Amygdala (tissue), 56 donors: ENCODE measurements at places on chromosomes 6 and 20.
A peak's percentile ranks its signal among the peaks of the same experiment; 100 is the strongest.

GRCh38 chr6:150354754-150355571, 13.8 kb upstream of the IYD start:
- no peak for DNase-seq

DNA sequence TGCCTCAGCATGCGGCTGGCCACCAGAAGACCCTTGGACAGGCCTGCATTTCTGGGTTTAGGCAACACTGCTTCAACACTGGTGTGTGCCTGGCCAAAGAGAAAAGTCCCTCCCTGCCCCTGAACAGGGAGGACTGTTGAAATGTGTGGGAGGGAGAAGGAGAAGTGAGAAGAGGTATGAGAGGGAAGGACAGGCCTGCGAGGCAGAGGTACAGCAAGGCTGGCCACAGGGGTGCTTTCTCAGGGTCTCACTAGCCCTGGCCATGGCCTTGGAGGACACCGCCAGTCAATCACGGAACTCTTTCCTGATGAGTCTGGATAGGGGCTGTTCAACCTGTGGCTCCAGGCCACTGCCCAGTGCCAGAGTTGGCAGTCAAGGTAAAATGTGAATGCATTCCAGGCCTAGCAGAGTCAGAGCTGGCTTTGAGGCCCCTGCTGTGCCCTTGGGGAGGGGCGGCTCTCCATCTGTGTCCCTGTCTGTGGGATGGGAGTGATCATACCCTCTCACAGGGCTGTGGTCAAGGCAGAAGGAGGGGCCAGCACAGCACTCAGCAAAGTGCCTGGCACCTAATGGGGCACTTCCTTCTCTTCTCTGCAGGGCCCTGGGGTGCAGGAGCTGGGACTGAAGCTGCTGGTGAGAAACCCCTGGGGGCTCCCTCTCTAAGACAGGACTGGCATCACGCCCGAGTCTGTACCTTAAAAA, 43.2 kb upstream of the CDH22 start:
- no peak for DNase-seq

DNA sequence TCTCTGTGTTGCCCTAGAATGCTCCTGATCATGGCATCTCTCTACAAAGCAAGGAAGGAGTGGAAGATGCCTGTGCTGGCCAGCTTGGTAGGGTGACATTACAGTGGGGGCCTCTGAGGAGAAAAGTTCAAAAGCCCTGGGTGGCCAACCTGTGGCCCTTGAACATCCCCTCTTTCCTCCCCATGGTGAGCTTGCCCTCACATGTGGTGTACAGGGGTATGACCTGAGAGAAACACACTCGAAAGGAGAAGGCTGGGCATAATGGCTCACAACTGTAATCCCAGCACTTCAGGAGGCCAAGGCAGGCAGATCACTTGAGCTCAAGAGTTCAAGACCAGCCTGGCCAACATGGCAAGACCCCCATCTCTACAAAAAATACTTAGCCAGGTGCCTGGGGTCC, 36.6 kb upstream of the SCAF8 start:
- no peak for DNase-seq

DNA sequence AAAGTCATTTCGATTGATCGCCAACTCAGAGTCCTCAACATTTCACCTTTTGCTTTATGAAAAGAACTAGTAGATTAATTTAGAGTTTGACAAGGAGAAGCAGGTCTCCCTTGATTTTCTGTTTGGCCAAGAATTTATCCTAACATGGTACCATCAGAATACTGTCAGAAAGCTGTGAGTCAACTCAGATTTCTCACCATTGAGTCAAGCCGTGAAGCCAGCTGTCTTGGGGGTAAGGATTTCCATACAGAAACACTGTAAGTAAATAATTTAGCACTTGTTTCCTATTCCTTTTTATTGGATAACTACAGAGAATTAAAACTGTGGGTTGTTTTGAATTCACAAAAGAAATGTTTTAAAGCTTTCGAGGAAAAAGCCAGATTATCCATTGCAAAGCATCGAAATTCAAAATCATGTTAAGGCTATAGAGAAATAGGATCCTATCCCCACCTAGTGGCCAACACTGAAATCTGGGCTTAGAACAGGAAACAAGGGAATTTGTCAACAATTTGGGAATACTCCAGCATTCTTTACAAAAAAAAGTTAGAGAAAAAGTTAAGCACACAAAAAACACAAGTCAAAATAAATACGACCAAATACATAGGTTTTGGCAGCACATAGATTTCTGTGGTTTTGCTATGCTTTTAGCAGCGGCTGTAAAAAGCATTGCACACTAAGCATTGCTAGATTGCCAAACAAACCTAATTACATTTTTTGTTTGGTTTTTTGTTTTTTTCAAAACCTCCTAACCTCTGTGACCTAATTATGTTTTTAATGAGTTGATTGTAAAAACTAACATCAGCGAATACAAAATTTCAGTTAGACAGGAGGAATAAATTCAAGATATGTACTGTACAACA, 44.2 kb downstream of the COL11A2 start:
- DNase-seq, result no peak

- no peak for DNase-seq
Measured at GRCh38 chr6:121503589-121503991, 68.1 kb downstream of the GJA1 start.

DNA sequence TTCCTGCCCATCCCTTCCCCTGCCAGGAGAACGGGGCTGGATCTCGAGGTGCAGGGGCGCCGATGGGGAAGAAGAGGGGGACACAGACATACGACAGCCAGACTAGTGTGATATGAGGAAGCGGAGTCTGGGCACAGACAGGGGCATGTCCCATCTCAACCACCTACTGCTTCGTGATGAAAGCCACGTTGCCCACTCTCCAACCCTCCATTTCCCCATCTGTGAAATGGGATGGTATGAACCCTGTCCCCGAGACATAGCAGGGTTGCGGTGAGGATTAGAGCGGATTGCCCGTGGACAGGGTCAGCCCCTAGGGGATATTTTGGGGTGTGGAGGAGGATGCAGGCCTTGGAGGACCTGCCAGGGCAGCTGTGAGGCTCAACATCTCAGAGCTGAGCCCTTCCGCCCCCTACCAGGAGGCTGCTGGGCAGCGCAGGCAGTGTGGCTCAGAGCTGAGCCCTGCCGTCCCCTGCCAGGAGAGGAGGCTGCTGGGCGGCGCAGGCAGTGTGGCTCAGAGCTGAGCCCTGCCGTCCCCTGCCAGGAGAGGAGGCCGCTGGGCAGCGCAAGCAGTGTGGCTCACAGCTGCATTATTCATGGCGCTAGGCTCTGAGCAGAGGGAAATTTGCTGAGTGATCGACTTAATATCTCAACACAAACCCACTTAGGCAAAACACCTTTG, 71.7 kb downstream of the GRM4 start:
- DNase-seq, result no peak

GRCh38 chr6:22024973-22025467, 271.8 kb downstream of the PRL start:
- no peak for DNase-seq

GRCh38 chr20:50930976-50931305, 296 bp downstream of the ADNP start:
- no peak for DNase-seq

GRCh38 chr6:165968408-165968807, 199.2 kb downstream of the TBXT start:
- DNase-seq, result no peak

GRCh38 chr6:147936703-147937470, 405.8 kb upstream of the SASH1 start:
- DNase-seq, result no peak

GRCh38 chr6:54085541-54085940, 25.7 kb upstream of the MLIP start:
- DNase-seq, result no peak

GRCh38 chr6:154791556-154792317, 58.5 kb downstream of the SCAF8 start:
- no peak for DNase-seq

- DNase-seq, result no peak
Measured at GRCh38 chr6:10528158-10528981, 7.2 kb downstream of the GCNT2 start.

GRCh38 chr6:7257521-7258230, 55.3 kb downstream of the SSR1 start:
- DNase-seq, result no peak

DNA sequence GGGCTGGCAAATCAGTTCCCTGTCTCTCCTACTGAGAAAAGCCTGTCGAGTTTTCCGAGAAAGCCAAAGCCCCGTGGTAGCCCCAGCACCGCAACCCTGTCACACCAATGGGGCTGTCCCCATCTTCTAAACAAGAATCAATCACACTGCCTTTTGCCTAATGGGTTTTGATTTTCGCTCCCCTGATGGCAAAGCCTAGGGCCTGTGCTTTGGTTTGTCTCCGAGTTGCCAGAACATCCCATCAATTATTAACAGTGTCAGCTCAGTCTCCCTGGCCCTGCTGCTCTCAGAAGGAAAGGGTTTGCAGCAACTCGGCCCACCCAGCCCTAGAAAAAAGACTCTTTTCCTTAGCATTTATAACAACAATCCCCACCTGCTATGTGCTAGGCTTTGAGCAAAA, 4.2 kb downstream of the KCNB1 start:
- DNase-seq, result no peak

DNA sequence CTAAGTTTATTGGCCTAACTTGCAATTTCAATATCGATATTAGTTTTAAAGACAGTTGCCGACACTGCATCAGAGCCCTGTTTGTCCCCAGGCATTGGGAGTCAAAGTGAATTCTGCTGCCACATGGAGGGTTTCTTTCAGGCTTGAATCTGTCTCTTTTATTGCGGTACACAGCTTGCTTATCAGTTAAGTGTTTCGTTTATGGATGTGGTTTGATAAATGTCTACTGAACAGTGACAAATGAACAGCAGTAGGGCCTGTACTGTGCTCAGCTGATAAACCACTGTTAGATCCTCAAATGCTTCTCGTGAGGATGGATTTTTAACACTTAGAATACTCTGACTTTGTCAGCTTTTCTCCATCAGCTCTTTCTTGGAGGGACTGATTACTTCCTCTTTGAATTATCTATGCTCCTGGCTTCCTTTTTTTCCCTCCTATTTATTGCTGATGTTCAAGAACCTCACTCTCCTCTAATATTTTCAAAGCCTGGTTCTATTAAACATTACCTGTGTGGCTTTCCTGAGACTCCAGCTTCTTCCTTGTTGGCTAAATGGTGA, 240.8 kb downstream of the PLCB1 start:
- DNase-seq, result no peak

DNA sequence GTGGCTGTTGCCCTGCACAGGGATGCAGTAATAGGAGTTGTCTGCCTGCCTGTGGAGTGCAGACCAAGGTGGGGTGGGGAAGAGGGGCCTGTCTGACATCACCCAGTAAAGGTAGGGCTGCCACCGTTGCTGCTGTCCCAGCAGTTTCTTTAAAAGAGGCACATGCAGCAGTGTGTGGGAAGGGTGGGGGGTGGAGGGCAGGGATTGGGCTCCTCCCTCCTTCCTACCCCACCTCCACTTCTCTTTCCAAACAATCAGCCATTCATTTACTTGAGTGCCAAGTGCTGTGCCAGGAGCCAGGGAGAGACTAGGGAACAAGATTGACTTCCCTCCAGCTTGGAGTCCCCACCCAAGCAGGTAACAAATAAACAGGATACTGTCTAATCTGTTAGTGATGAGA, 66.8 kb upstream of the MYL9 start:
- no peak for DNase-seq

- DNase-seq, result no peak
Measured at GRCh38 chr20:6126846-6127245, 4.0 kb upstream of the FERMT1 start.

GRCh38 chr6:109102762-109103161, 7.5 kb downstream of the CEP57L1 start:
- DNase-seq, result no peak

GRCh38 chr6:106197441-106197840, 111.3 kb downstream of the PRDM1 start:
- DNase-seq, result no peak

DNA sequence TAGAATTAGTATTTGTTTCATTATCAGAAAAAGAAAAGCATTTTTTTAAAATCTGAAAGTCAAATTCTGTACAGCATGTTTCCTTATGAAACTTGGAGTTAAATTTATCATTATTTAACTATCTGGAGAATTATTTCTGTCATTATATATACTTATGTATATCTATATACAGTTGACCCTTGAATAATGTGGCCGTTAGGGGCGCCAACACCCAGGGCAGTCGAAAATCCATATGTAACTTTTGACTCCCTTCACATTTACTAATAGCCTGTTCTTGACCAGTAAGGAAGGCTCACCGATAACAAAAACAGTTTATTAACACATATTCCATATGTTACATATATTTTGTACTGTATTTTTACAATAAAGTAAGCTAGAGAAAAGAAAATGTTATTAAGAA, 341.2 kb downstream of the ADGRB3 start:
- DNase-seq, result no peak

GRCh38 chr6:56851074-56851473, 103.8 kb upstream of the BEND6 start:
- DNase-seq, result peak; percentile 56

GRCh38 chr20:34331838-34332237, 28.7 kb upstream of the AHCY start:
- no peak for DNase-seq

DNA sequence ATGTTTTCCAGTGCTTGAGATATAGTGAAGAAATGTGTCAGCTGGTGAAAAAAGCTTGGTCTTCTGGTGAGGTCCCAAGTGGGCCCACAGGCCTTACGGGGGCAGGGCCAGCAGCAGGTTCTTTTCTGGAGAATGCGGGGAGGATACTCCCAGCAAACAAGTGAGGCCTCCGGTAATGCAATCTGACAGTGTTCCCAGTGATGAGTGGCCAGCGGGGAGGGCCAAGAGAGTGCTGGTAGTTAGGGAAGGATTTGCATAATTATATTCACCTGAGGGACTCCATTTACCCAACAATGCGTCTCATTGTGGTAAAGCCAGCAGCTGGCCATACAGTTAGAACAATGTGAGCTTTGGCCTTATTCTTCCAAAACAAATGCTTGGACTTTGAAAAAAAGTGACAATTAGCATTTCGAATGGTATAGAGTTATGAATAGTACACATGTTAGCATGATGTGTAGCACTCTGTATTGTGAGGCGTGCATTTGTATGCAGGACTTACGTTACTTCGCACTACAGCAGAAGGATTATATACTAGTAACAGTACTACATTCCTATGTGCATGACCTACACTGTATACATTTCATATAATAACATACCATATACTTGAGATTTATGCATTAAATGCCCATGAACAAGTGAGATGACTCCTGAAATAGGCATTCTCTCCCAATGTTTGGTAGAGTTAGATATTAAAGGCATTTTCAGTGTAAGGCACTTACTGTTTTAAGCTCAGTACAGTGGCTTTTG, 69.8 kb downstream of the MYB start:
- DNase-seq, result no peak

DNA sequence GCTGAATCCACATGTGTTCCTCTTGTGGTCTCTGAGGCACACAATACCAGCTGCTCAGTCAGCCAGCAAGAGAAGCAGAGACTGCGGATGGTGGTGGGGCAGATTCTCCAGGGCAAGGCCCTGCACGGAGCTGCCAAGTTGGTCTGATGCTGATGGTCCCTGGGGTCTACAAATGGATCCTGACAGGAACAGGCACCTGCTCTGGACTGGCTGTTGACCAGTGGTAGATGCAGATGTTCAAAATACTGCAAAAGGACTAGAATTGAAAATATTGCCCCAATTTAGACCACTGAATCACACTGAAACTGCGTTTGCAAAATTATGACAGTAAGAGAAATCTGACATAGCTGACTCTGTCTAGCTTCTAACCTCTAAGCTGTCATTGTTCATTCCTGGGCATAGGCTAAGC, 29.6 kb upstream of the TUBB2A start:
- no peak for DNase-seq
